ENCODE measurements at places on chromosomes 6 and 20.

DNA sequence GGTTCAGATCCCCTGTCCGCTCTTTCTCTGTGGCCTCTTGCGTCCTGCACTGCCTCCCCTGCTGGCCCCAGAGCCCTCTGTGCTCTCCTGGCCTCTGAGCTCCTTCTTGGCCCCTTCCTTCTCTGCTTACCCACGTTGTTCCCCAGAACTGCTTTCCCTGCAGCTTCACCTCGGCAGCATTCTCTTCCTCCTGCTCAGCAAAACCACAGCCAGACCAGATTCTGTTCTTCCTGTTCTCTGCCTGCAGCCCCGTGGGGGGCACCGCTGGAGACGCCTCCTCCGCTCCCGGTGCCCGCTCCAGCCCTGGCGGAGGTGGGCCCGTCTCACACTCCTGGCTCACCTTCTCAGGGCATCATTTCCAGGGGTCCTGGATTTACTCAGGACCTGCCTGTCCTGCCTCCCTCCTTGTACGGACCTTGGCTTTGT, 59.7 kb downstream of the TCP11 start:
- DNase-seq, result peak; percentile 47

DNA sequence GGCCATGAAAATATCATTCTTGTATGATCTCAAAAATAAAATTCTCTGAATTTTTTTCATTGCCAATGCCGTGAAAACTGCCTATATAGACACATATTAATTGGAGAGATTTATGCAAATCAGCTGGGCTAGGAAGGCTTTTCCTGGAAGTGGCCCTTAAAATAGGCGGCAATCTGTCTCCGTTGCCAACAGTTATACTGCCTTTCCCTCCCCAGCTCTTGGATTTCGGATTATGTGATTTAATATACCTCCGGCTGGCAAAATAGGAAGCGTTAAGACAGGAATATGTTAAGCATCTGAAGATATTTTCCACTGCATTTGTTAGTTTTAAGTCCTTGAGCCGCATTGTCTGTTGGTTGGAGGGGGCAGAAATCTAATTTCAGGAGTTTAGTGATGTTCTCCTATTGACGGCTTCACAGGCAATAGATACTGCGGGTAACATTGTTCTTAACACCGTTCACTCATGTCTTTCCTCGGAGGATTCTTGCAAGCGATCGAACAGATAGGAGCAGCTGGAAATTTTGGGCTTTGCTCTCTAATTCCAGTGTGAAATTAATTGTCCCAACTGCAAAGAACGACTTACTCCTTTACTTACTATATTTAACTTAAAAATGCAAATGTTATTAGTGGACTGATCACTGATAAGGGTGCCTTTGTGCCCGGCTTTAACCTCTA, 113.3 kb downstream of the LINC00237 start:
- DNase-seq, result no peak

GRCh38 chr6:10205892-10206291, 209.0 kb downstream of the TFAP2A start:
- DNase-seq, result no peak

- DNase-seq, result no peak
Observed at GRCh38 chr6:53734473-53735299, 60.1 kb upstream of the LRRC1 start.

DNA sequence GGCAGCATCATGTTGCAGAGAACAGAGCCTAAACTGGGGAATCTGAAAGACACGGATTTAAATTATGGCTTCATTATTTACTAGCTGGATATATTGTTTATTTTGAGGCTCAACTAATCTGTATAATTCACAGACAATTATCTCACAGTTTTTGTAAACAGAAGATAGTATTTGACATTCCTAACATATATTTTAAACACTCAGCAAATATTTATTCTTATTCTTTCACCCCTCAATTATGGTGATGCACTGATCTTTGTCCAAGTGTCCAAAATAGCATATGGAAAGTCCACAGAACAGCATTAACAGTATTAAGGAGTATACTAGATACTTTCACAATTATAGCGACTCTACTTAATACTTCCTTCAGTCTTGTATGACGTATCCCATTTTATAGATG, 257.0 kb downstream of the ADGRG6 start:
- DNase-seq, result no peak

- DNase-seq, result no peak
Observed at GRCh38 chr6:88539295-88539764, 373.2 kb upstream of the CNR1 start.

- no peak for DNase-seq
Observed at GRCh38 chr6:95959261-95959660, 56.5 kb upstream of the FUT9 start.

DNA sequence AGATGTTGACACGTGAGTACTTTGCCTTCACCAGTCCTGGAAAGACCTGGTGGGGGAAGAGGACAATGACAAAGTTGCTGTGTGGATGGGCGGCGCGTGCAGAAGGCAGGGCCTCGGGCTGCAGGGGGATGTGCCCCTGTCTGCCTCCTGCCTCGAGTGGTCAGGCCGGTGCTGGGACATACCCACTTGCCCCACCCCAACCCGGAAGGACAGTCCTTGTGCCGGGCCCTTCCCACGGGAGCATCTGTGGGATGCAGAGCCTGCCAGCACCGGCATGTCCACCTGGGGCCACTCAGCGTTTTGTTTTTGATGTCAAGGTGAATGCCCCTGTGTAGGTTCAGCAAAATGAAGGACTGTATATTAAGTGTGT, 60.5 kb upstream of the BHLHE23 start:
- no peak for DNase-seq

GRCh38 chr20:54661880-54662465, 186.6 kb downstream of the DOK5 start:
- no peak for DNase-seq

- DNase-seq, result peak; percentile 85
Observed at GRCh38 chr20:54199721-54200176, 8.1 kb upstream of the PFDN4 start.

DNA sequence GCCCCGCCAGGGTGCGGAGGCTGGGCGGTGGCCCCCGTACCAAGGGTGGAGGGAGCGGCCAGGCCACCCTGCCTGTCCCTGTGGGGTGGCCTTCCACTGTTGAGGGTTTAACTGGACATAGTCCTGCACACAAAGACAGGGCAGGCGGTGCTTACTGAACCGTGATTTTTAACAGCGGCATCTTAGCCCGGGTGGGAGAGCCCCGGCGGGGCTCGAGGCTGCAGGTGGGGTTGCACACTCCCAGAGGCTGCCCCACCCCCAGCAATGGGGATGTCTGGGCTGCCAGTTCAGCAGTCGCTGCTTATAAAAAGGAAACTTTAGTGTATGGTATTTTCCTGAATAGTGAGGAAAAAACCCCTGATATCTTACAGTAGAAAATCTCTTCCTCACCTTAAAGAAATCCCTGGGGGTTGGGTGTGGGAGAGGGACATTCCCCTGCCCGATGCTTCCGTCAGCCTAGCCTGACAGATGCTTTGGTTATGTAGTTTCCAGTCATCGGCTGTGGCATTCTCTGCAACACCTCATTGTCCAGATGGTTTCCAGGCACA, 79.4 kb downstream of the IRF4 start:
- no peak for DNase-seq

DNA sequence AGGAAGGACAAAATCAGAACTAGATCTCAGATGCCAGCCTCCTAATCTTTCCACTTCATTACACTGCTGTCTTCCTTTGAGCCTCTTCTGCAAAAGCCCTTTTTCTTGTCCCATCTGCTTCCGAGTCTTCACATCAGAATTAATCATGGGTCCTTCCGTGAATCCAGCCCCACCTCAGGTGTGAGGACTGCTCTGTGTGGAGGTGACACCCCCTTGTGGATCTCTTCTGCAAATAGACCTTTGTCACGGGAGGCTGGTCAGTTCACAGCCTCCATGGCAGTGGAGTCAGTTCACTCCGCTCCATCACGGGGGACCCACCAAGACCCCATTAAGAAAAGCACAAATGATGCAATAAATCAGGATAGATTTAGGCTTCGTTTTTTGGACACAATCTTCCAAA, 171.1 kb downstream of the ADAT2 start:
- DNase-seq, result no peak

DNA sequence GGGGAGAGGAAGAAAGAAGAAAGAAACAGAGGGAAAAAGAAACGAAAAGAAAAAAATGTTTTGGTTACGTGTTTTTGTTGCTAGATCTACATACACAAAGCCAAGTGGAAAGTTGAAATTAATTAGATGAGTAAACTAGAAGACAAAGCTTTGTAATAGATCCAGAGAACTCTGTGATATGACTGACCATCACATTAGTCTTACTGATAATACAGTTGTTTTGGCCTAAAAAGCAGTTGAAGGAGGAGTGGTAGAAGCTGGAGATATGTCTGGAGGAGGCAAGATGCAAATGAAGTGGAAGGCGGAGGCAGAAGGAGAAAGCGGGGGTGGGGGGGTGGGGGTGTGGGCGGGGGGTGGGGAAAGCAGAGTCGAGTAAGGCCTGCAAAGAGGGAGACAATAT, 500.1 kb upstream of the ID4 start:
- DNase-seq, result no peak

DNA sequence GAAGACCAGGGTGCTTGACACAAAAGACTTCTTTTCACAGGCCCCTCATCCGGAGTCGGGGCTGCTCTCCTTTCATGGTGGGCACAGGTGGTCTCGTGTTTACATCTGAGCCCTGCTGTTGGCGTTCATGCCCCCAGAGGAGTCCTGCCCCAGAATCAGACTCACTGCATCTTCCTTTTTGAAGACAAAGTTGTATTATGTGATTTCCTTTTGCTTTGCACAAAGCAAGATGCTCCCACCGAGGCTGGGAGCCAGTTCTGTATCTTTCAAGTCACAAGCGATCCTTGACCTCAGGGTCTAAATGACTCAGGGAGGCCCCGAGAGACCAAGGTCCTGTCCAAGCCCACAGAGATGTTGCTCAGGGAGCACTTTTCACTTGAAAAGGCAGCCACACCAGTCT, 330.5 kb downstream of the THBS2 start:
- DNase-seq, result no peak

GRCh38 chr6:16933532-16933931, 168.3 kb upstream of the STMND1 start:
- DNase-seq, result no peak

DNA sequence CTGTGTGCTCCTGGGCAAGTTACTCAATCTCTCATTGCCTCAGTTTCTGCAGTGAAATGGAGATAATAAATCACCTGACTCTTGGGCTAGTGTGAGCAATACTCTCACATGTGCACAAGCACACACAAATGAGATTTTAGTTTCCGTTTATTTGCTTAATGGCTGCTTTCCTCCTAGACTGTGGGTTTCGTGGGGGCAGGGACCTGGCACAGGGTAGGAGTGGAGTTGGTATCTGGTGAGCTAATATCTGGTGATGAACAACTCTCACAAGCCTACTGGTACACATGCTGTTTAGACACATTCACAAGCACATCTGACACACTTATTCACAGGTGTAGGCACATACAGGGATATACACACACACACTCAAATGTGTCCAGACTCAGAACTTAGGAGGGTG, 73.8 kb downstream of the TOX2 start:
- no peak for DNase-seq

GRCh38 chr6:166678426-166678825, 51.4 kb upstream of the RPS6KA2 start:
- DNase-seq, result no peak
